ENCODE measurements at places on chromosomes 2 and 18.

DNA sequence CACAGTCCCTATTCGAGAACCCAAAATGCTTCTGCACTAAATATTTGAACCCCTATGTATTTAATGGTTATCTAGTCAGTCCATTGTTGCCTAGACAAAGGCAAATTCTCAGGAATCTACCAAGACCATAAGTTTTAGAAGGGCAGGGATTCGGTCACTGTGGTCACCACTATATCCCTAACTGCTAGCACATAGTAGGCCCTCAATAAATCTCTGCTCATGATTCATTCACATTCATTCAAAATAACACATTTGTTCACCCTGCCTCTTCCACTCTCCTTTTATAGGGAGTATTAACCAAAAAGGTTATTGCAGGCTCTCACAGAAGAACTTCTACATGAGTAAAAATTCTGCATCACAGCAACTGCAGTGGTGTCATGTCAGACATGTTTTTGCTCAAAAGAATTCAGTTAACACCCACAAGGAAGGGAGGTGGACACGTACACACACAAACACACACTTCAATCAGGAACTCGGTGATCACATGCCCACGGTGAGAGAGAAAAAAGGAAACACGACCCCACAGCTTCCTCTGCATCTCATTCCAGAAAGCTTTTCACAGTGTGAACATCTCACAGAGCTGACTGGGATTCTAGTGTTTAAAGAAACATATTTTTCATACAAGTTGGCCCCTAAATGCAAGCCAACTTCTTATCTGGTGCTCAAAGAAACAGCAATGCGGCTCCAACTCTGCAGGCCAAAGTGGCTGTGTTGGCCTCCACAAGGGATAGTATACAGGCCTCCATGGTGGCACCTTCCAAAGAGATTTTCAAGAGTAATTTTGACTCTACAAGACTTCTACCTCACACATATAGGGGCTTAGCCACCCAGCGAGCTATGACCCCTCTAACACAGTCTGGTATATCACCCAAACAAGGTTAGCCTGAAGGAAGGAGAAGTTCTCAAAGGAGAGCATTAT lies 98.0 kb downstream of the ANKRD44 start:
- no peak for DNase-seq

- no peak for DNase-seq
Measured at GRCh38 chr18:2653467-2653866, 2.1 kb upstream of the SMCHD1 start.

GRCh38 chr2:206127656-206128055 lies 31.6 kb downstream of the NDUFS1 start:
- no peak for DNase-seq

GRCh38 chr2:173231042-173231441 lies 123.6 kb upstream of the CDCA7 start:
- DNase-seq = no peak

GRCh38 chr2:238864207-238865014 lies 16.5 kb downstream of the TWIST2 start:
- no peak for DNase-seq

DNA sequence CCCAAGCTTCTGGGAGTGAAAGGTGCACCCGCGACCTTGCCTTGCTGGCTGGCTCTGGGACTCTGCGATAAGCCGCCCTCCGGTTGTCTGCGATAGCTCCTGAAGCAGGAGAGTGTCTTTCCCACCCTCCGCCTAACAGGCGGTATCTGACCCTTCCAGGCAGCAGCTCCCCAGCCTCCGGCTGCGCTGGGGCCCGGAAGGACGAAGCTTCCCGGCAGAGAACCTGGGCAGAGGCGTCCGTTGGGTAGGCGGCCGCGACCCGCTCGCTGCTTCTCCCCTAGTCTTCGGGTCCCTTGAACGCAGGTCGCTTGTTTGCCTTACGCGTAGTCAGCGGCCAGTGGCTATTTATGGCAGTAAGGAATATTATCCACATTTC lies 446 bp upstream of the RHBDD1 start:
- DNase-seq = no peak

- no peak for DNase-seq
Measured at GRCh38 chr2:204486805-204487204, 58.5 kb upstream of the PARD3B start.

DNA sequence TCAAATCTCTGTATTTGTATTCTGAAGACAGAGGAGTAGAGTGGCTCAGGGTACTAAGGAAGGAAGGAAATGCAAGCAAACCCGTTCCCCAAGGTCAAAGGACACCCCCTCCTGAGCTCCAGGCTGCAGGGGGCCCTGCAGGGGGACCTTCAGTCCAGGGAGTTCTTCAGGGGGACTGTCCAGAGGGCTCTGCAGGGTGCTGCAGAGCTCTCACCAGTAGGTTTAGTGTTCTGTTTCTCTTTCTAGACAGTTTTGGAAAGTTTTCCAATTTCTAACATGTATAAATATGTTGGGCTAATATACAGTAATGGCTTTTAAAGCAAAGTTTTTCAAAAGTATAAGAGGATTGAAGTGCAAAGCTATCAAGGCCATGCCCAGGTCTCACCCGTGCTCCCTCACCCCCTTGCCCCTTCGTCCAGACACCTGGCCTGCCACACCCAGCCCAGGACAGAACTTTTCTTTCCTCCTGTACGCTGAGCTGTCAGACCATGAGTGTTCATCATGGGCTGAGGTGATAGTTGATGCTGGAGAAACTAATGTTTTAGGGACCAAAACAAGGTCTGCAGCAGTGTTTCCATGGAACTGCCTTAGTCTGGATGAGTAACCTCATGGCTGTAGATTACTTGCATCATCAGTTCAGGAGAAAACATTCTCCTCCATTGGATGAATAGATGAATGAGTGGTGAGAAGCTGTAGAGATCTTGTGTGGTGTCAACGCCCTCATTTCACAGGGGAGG lies 134.2 kb downstream of the GLI2 start:
- no peak for DNase-seq

DNA sequence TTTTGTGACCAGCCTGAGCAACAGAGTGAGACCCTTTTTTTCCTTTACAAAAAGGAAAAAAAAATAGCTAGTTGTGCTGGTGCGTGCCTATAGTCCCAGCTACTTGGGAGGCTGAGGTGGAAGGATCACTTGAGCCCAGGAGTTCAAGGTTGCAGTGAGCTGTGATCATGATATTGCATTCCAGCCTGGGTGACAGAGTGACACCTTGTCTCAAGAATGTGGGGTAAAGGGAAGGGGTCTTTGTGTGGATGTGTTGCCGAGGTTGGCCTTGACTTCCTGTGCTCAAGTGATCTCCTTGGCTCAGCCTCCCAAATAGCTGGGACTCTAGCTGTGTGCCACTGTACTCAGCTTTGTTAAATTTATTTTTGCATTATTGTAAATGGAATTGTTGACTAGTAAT lies 120.6 kb downstream of the ZNF407 start:
- no peak for DNase-seq

GRCh38 chr2:206164261-206164862 lies 4.7 kb downstream of the EEF1B2 start:
- DNase-seq = no peak

DNA sequence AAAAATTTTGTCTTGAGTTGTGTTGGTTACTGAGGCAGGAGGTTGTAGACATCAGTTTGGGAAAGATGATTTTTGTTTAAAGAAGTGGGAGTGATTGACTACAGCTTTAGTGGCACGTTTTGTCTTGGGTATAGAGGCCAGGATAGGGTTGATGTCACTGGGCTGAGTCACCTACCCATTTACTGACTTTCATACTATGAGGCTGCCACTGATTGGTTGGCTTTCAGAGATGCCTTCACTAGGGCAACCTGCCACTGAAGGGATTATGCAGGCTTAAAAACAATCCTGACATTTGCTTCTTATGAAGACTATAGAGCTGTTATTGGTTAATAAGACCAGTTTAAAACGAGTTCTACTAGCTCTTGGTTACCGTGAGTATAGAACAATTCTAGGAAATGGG lies 479.1 kb downstream of the SOX11 start:
- DNase-seq = no peak

DNA sequence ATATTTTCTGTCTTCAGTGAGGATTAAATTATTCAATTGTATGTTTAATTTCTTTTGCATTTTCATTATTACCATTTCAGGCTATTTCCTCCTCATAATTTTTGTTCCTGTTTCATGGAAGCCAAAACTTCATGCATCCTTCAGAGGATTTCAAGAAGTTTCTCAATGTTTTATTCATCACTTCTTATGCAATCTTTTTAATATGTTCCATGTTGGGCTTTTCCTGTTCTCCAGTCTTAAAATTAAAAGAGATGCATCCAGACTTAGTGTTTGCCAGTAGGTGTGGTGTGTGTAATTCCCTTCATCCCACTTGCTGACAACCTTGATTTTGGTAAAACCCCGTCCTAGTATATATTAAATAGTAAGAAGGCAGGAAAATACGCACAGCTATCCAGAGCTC lies 190.0 kb downstream of the EN1 start:
- no peak for DNase-seq

DNA sequence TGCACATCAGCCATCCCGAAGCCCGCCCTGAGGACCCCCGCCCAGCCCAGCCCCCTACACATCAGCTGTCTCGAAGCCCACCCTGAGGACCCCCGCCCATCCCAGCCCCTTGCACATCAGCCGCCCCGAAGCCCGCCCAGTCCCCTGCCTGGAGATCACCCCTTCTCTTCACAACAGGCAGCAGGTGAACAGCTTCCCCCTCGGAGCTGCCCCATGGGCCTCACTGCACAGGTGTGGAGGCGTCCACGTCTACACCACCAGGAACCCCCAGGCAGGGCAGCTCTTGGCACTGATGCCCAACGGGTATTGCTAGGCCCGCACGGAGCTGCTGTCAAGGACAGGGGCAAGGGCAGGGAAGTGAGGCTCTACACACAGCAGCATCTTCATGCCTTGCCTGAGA lies 137.6 kb downstream of the HDAC4 start:
- DNase-seq = no peak

DNA sequence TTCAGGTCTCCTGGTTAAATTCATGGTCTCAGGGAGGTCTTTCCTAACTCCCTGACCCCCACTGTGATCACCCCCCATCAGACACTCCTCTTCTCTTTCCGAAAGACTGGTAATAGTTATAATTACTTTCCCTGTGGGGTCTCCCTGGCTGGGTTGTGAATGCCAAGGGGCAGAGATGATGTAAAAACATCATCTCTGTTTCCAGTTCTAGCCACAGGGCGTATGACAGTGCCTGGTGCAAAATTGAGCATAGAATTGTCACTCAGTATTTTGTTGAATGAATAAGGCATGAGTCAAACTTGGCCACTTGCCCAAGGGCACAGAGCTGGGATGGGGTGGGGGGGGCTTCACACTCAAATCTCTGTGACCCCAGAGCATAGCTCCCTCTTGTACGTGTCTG lies 65.2 kb downstream of the LTBP1 start:
- no peak for DNase-seq

- no peak for DNase-seq
Measured at GRCh38 chr2:156562124-156562523, 125.9 kb downstream of the GPD2 start.

- DNase-seq = no peak
Measured at GRCh38 chr18:55001394-55002024, 42.2 kb upstream of the CCDC68 start.

Measured in activated T-helper 1 cell treated with anti-CD3 and anti-CD28 coated beads, Interleukin-2, amount 50 U/mL, for 16 hours (primary cell).